ENCODE measurements at places on chromosomes 16 and 17.

DNA sequence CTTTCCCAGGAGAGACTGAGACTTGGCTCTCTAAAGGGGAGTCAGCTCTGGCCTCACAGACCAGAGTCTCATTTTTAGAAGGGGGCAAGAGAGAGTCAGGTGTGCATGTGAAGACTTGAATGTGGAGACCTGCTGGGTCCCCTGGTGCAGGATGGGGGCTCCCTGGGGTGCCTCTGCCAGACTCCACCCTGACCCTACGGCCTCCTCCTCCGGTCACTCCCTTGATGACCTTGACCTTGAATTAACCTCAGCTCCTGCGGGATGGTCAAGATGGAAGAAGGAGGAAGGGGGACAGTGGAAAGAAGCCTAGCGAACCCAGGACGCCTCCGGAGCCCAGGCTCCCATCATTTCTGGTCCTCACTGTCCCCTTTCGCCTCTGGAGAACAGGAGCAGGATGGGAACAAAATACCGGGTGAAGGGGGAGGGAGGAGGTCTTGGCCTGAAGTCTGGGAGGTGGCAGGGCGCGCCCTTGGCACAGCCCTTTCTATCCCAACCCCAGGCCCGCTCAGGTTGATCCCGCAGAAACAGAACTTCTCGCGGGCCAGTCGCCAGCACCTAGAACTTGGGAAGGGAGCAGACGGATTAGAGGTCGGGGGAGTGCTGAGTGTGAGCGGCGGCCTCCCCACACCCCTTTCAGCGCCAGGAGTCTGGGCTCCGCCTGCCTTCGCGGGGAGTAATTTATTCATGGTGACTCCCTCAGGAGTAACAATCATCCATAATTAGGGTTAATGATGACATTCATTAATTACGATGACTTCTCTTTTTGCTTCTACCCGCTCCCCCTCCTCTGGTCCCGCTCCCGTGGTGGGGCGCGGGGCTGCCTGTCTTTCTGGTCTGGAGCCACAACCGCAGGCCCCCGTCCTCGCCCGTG, 1.6 kb downstream of the STAC2 start:
- no peak for DNase-seq

DNA sequence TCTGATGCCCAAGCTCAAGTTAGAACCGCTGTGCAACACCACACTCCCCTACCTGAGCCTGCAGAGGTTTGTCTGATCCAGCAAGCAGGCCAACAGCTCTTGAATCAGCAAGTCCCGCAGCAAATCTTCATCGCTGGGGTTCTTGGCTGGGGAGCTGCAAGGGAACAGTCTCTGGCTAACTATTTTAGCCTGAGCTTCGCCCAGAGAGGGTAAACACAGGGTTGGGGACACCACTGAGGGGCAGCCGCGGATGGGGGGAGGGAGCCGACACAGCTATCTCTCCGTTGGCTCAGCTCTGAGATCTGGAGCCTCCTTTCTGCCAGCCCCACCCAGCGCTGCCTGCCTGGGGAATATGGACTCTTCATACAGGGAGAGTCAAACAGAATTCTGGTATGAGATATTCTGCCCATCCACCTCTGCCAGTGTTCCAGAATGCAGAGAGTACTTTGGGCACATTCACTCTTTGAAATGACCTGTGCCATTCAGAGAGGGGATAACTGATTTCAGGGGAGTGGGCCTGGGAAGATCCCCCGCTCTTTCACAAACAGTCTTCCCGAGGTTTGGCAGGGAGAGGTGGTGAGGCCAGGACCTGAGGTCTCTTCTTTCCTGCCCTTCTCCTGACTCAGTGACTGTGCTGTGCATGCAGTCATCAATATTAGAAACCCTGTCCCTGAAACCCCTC, 7.4 kb downstream of the GIP start:
- peak; percentile 37 for DNase-seq

GRCh38 chr16:50478075-50478772, 70.0 kb upstream of the NKD1 start:
- no peak for DNase-seq

- no peak for DNase-seq
Measured at GRCh38 chr16:69871708-69872107, 79.4 kb upstream of the CLEC18A start.

DNA sequence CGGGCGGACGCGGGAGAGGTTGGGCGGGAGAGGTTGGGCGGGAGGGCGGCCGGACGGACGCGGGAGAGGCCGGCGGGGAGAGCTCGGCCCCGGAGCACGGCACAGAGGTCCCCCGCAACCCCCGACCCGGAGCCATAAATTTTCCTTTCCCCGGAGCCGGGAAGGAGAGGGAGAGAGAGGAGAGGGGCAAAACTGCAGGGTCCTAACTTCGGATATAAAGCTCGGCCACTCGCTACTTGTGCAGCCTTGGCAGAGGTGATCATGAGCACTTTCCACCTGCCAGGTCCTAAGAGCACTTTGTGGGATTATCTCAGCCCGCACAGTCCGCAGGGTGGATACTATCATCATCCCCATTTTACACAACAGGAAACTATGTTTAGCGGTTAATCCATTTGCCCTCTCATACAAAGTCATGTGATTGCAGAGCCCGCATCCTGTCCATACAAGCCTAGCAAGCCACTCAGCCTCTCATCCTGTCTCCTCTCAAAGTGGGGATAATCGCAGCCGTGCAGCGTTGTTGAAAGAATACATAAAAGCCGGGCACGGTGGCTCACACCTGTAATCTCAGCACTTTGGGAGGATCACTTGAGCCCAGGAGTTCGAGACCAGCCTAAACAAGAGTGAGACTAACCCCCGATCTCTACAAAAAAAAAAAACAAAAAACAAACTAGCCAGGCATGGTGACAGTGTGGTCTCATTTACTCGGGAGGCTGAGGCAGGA, 780 bp upstream of the DCAKD start:
- DNase-seq = no peak

DNA sequence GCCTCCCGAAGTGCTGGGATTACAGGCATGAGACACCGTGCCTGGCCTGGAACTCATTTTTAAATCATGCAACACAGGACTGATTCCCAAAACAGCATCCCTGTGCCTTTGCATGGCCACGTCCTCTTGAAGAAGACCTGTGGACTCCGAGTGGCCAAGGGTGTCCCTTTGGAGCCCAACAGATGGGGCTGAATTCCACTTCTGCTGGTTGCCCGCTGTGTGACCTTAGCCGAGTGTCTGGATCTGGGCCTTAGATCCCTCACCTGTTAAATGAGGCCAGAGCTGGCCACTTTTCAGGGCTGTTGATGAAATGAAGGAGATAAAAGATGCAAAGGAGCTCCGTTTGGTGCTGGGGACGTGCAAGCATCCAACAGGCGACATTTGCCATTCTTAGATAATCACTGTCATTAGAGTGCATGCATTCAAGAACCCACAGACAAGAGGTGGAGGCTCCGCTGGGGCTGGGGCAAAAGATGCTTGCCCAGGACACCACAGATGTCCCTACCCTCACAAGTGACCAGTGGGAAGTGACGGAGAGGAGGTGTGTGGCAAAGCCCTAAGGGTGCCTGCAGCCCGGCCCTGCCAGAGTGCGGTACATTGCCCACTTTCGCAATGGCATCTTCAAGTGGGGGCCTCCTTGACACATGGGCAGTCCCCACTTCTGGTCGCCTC, 354.1 kb upstream of the TNRC6C start:
- DNase-seq = no peak

- no peak for DNase-seq
Measured at GRCh38 chr17:61479493-61480413, 27.5 kb downstream of the TBX4 start.

- DNase-seq = no peak
Measured at GRCh38 chr16:63714876-63715275, 1407.0 kb downstream of the CDH11 start.

GRCh38 chr17:16243801-16244567, 27.0 kb downstream of the PIGL start:
- DNase-seq = no peak

- DNase-seq = no peak
Measured at GRCh38 chr17:44310188-44310587, 1.8 kb downstream of the RUNDC3A start.

GRCh38 chr17:73293031-73293430, 18.8 kb downstream of the CDC42EP4 start:
- no peak for DNase-seq

- DNase-seq = no peak
Measured at GRCh38 chr17:45792995-45793755, 9.1 kb downstream of the CRHR1 start.

DNA sequence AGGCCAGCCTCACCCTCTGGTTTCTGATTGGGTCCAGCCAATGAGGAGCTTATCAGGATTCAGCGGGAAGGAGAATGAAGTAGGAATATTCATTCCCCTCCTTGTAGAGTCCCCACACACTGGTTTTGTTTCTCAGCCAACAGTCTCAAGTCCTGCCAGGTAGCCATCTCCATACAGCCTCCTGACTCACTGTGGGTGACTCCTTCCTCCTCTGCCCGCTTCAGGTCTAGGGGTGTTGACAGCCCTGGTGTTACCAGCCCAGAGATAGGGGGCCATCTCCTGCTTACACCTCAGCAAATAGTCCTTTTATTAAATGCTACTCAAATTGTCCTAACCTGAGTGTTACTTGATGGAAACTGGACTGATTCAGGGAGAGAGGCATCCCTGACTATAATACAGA, 4.0 kb upstream of the MFAP4 start:
- DNase-seq = no peak

GRCh38 chr17:9576521-9577372, at the start of gene CFAP52:
TSS of gene CFAP52 (plus strand) at chr17:9576642. CDS start at chr17:9576696, 54 bp downstream.
- peak; percentile 92 for DNase-seq

- DNase-seq = no peak
Measured at GRCh38 chr16:71407731-71408130, 34.1 kb downstream of the TLE7 start.

GRCh38 chr17:56812901-56813388, 20.8 kb downstream of the C17orf67 start:
- no peak for DNase-seq
